ENCODE measurements at places on chromosomes 6 and 20.

GRCh38 chr6:139549561-139550070, 175.2 kb upstream of the CITED2 start:
- DNase-seq, result no peak

DNA sequence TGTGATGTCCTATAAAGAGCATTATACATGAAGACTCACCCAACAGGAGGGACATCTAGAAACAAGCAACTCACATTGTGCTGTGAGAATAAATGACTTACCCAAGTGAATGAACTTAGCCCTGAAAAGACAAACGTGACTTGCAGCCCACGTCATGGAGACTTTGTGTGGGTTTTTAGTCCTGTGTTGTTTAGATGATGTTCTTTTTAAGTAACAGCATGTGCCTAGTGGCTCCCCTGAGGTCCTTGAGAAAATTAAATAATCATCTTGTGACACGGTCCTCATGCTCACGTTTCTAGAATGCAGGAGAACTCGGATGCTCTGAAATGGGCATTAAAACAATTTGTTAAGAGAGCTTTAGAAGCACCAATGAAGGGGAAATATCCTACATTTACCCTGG, 165.1 kb downstream of the SASH1 start:
- DNase-seq, result no peak

- DNase-seq, result no peak
Measured at GRCh38 chr6:160978141-160978901, 13.2 kb upstream of the MAP3K4 start.

DNA sequence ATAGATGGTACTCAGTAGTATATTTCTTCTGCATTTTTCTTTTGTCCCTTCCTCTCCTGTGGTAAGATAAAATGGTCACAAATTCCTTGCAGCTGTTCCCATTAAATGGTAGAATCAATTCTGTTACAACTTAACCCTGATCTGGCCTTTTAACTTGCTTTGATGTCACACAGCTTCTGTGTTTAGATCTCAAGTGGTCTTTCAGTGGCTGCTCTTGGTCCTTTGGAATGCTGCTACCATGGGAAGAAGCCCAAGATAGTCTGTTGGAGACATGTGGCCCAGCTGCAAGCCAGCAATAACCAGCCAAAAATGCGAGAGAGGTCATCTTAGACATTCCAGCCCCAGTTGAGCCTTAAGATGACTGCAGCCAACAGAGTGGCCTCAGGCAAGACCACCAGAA, 429.7 kb downstream of the KIF16B start:
- DNase-seq, result no peak

DNA sequence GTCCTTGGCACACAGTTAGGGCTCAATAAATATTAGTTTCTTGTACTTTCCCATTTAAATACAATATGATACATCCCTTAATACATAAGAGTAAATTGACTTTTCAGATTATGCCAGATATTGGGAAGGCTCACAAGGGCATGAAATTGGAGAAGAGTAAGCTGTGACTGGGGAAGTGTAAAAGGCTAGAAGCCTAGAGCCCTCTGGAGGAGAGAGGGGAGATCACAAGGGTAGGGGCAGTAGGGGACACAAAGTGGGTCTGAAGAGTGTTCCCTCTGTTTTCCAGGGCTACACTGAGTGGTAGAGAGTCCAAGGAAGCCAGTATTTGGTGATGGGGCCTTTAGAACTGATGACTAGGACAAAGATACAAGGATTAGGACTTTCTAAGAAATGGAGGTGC, 562.9 kb upstream of the CHD6 start:
- DNase-seq, result no peak

Measured in CD4-positive, alpha-beta T cell treated with Interleukin-12 subunit alpha and Interleukin-12 subunit beta, for 1 hour (primary cell).